Right lobe of liver (tissue), 6 donors: ENCODE measurements at places on chromosomes 12 and 14. TPM values are rescaled to one million over a fixed set of nuclear protein-coding genes. Genes with fewer than 3 reads are reported as not detected.
A peak's percentile ranks its signal among the peaks of the same experiment; 100 is the strongest.

- H3K27ac ChIP-seq: peak overlapping the region; percentile 79
- no peak for DNase-seq
- no peak overlapping the region for H3K4me3 ChIP-seq
- peaks cover 59% of the 10 kb centered on the region for H3K4me1 ChIP-seq
These were observed 25.3 kb downstream of the NUAK1 start for GRCh38 chr12:106113446-106113823.

LMNTD1 gene
- total RNA-seq: not detected

GRCh38 chr12:90205165-90205564, 496.5 kb upstream of the ATP2B1 start:
- no peak overlapping the region for H3K4me3 ChIP-seq
- no peaks in the 10 kb centered on the region for H3K27me3 ChIP-seq
- H3K27ac ChIP-seq: no peak overlapping the region
- H3K4me1 ChIP-seq: no peaks in the 10 kb centered on the region

TM9SF1 gene
- total RNA-seq: 39.6 TPM

DNA sequence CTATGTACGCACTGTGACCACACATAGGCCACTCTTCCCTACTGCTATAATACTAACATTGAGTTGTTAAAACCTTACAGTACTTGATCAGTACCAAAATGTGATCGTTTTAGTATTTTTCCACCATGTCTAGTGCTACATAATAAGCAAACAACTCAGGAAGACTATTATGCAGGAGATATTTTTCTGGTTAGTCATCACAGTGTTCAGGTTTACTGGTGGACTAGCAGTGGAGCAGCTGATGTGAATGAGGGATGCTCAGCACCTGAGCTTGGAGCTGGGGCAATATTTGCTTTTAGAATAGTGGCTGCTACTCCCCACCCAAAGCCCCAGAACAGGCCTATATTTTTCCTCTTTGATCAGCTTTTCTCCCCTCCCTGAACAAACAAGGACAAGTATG, 513.1 kb downstream of the KCNH5 start:
- no peaks in the 10 kb centered on the region for H3K27me3 ChIP-seq
- H3K4me1 ChIP-seq: no peaks in the 10 kb centered on the region
- H3K4me3 ChIP-seq: no peak overlapping the region

- no peaks in the 10 kb centered on the region for H3K36me3 ChIP-seq
- no peak for DNase-seq
- H3K4me1 ChIP-seq: no peaks in the 10 kb centered on the region
- no peaks in the 10 kb centered on the region for H3K27me3 ChIP-seq
- H3K27ac ChIP-seq: no peak overlapping the region
- no peak overlapping the region for H3K4me3 ChIP-seq
These were observed 138.5 kb downstream of the KTN1 start for GRCh38 chr14:55718551-55718950.
